ENCODE measurements at places on chromosomes 1 and 21.

GRCh38 chr1:18045621-18046020 lies 62.0 kb upstream of the IGSF21 start:
- DNase-seq: no peak

- DNase-seq: no peak
Observed at GRCh38 chr1:185674201-185674600, 60.0 kb upstream of the HMCN1 start.

DNA sequence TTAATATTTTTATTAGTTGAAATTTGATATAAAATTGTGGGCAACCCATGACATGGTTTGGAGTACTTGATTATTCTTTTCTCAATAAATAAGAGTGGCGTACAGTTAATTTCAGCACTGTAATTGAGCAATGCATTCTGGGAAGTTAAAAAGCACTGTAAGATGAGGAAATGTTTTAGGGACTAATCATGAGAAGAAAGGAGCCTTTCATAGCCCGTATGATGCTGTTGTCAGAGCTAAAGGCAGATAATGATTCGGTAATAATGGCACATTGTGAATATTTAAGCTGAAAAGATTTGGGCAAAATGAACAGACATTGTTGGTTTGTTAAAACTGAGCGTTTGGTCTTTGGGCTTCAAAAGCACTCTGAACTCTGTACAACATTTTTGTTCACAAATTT lies 139.3 kb downstream of the NFIA start:
- no peak for DNase-seq

GRCh38 chr1:181318858-181319235 lies 164.5 kb upstream of the CACNA1E start:
- no peak for DNase-seq

- DNase-seq: peak; percentile 37
Observed at GRCh38 chr1:67347688-67348472, 40.2 kb downstream of the IL12RB2 start.

GRCh38 chr1:3222042-3222692 lies 153.2 kb downstream of the PRDM16 start:
- peak; percentile 39 for DNase-seq

- DNase-seq: no peak
Observed at GRCh38 chr1:172697534-172698002, 38.7 kb downstream of the FASLG start.

DNA sequence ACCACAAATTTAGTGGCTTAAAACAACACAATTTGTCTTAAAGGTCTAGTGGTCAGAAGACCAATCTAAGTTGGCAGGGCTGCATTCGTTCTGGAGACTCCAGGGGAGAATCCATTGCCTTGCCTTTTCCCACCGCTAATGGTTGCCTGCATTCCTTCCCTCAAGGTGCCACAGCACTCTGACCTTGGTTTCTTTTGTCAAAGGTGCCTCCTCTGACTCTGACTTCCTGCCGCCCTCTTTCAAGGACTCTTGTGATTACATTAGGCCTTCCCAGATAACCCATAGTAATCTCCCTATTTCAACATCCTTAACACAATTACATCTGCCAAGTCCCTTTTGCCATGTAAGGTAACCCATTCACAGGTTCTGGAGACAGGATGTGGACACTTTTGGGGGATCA lies 145.3 kb downstream of the S1PR1 start:
- DNase-seq: no peak

GRCh38 chr1:54542120-54542961 lies 5.7 kb upstream of the ACOT11 start:
- DNase-seq: peak; percentile 94

DNA sequence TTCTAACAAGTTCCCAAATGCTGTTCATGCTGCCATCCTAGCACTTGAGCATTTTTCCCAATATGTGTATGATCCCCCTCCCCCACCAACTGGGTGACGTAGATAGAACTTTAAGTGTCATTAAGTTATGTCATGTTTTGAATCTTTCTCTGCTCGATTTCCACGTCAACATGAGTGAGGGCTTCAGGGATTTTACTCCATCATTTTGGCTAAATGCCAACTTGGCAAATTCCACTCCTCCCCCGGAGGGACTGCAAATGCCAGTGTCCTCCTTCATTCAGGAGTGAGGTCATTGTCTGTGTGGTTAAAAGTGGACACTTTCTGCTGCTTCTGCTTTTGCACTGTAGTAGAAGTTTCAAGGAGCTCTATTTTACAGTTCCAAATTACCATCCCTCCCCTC lies 201.7 kb downstream of the FGGY start:
- peak; percentile 43 for DNase-seq

DNA sequence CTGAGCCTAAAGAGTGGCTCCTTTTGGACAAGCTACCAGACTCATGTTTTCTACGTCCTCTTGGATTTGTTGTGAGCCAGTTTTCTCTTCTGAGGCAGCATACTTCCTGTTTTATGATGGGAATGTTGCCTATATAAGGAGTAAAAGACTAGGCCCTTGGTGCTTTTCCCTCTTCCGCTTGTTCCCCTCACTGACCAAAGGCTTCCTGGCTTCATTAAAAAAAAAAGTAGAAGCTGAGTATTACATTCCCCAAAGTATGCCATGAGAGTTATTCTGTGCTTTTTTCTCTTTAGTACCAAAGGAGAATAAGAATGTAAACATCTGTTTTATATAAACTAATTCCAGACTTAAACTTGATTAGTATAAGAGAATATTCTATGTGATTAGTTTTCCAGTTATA lies 6.5 kb upstream of the HMCN1 start:
- no peak for DNase-seq

- DNase-seq: no peak
Observed at GRCh38 chr21:34669149-34669879, 520 bp downstream of the CLIC6 start.

GRCh38 chr1:115107516-115108260 lies 18.4 kb upstream of the TSPAN2 start:
- DNase-seq: no peak

GRCh38 chr1:165369255-165369848 lies 12.8 kb upstream of the LMX1A start:
- peak; percentile 20 for DNase-seq

DNA sequence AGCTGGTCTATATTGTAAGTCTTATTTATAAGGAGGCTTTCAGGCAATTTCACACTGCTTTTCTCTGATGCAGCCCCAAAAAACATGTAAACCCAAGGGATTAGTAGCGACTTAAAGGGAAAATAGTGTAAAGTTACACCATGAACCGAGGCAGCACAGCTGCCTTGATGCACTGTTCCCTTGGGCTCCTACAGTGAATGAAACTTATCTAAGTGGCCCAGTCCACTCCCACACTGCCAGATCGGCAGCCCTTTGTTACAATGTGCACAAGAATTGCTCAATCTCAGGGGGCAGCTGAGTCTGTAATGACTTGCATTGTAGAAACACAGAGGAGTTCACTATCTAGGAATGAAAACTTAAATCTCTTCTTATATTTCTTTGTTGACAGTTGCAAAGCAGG lies 120.8 kb upstream of the ADGRL2 start:
- no peak for DNase-seq

GRCh38 chr1:173485401-173485800 lies 8.3 kb downstream of the PRDX6 start:
- no peak for DNase-seq

DNA sequence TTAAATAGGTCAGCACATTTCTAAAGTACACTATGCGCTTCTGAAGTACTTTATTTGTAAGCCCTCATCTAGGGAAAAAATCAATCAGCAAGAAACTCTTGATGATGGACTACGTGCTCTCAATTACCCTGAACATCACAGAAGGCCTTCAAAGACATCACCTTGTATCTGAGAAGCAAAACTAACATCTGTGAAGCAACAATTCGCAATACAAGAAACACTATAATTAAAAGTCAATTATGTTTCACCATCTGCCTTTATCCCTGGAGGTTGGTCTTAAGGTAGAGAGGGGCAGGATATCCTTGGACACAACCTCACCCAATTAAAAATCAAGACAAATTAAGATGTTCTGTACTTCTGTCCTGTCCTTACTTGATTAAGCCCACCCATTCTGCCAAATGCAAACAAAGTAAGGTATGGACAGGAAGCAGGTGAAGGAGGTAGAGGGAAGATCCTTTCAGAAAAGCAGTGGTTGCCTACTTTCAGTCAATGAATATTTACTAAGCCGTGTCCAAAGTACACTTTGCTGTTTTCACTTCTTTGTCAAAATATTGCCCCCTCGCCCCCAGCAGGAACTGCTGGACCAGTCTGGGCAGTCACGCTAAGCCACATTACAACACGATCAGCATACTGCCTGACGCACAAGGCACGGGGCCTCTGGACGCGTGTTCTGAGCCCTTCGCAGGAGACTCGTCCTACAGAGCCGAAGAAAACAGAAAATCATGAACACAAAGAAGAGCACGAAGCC lies 887 bp downstream of the SLC19A2 start:
- peak; percentile 42 for DNase-seq

- DNase-seq: no peak
Observed at GRCh38 chr1:64327119-64327518, 123.7 kb downstream of the UBE2U start.

- no peak for DNase-seq
Observed at GRCh38 chr1:45444609-45445131, 46.3 kb downstream of the TESK2 start.
